Lung (tissue), 17 donors: ENCODE measurements at places on chromosomes 11 and 22.
A peak's percentile ranks its signal among the peaks of the same experiment; 100 is the strongest.

- no peaks in the 10 kb centered on the region for H3K27me3 ChIP-seq
- no peak for DNase-seq
- no peaks in the 10 kb centered on the region for H3K36me3 ChIP-seq
- H3K4me1 ChIP-seq = no peaks in the 10 kb centered on the region
- H3K27ac ChIP-seq = no peak overlapping the region
- H3K4me3 ChIP-seq = no peak overlapping the region
Measured at GRCh38 chr22:31980628-31981027, 36.3 kb downstream of the YWHAH start.

- no peak overlapping the region for H3K27ac ChIP-seq
- no peak for DNase-seq
- no peak overlapping the region for H3K4me3 ChIP-seq
Measured at GRCh38 chr11:100670140-100670539, 16.9 kb upstream of the ARHGAP42 start.

DNA sequence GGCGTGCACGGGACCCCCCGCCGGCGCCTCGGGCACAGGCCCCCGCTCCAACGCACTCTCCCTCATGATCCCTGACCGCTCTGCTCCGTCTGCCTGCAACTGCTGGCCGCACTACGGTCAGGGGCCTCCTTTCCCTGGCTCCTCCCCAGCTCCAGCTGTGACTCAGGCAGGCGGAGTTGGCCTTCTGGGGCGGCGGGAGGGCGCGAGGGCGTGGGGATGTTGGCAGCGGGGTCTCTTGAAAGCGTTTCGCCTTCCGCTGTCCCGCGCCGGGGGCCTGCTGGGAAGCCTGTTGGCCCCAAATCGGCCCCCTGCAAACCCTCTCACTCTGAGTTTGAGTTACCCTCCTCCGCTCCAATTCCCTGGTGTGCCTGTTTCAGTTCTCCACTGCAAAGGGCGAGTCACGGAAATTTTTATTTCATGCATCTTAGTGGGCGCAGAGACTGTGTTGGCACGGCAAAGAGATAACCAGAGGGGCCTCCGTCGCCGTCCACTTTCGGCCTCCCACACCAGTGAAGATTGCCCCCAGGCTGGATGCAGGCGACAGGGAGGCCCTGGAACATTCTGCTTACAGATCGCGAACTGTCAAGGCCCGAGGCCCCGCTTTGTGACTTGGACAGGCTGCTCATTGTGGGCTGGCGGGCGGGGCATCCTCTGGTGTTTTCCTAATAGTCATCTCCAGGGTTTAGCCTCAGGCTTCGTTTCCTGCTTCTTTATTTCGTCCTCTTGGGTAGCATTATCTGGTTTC, at the start of gene CAVIN3:
CAVIN3 (minus strand) TSS at position 91 of the 745 bp plus-strand sequence; CDS start at position 66, 25 bp downstream.
- H3K36me3 ChIP-seq = no peaks in the 10 kb centered on the region
- peak within 1 kb of the TSS; percentile 100 for H3K27ac ChIP-seq
- peaks cover 18% of the 10 kb centered on the region for H3K4me1 ChIP-seq
- H3K4me3 ChIP-seq = peak within 1 kb of the TSS; percentile 68

GRCh38 chr11:8066036-8066910, 14.7 kb upstream of the TUB start:
- DNase-seq = no peak
- H3K36me3 ChIP-seq = no peaks in the 10 kb centered on the region
- H3K27ac ChIP-seq = no peak overlapping the region

DNA sequence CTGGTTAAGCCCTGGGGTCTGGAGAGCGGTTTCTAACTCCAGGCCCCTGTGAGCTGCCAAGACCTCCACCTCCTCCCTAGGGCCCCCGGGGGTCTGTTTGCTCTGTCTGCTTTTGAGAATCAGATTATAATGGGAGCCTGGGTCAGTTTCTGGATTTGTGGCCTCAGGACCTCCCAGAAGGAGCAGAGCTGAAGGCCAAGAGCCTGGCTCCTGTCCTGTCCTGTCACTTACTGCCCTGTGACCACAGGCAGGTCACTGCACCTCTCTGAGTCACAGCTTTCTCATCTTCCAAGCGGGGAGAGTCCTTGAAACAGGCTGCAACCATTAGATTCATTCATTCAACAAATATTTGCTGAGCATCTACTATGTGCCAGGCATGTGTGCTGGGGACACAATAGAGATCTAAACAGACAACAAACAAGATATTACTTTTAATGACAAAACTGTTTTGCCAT, 87.3 kb upstream of the FGF3 start:
- no peak overlapping the region for H3K27ac ChIP-seq
- peaks cover 3% of the 10 kb centered on the region for H3K27me3 ChIP-seq
- H3K36me3 ChIP-seq = no peaks in the 10 kb centered on the region

DNA sequence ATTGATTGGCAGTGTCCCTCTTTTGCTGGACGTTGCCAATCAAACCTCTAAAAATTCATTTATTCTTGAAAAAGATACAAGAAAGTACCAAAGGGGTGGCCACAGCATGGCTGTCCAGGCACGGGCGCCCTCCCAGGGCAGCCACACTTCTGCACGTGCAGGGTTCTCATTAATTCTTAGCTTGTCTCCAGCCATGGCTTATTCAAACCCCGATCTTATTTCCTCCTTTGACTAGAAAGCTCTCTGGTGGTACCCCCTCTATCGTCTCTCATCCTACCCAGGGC, 123.9 kb downstream of the CTTN start:
- no peak for DNase-seq
- no peaks in the 10 kb centered on the region for H3K27me3 ChIP-seq
- no peak overlapping the region for H3K27ac ChIP-seq
- no peaks in the 10 kb centered on the region for H3K36me3 ChIP-seq

DNA sequence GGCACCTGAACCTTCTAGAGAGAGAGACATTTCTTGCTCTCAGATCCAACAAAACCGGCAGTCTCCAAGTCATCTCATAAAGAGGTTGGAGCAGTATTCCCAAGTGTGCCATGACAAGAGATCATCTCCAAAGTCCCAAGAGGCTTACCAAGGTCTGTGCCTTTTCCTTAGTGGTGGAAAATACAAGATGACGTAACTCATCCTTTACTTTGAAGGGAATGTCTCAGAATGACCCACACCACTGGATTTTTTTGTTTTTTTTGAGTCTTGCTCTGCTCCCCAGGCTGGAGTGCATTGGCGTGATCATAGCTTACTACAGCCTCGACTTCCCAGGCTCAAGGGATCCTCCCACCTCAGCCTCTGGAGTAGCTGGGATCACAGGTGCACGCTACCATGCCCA, 71.0 kb upstream of the SLC22A12 start:
- no peak for DNase-seq
- no peak overlapping the region for H3K4me3 ChIP-seq
- H3K27me3 ChIP-seq = peaks cover 6% of the 10 kb centered on the region
- H3K27ac ChIP-seq = no peak overlapping the region
- no peaks in the 10 kb centered on the region for H3K4me1 ChIP-seq
- no peaks in the 10 kb centered on the region for H3K36me3 ChIP-seq

DNA sequence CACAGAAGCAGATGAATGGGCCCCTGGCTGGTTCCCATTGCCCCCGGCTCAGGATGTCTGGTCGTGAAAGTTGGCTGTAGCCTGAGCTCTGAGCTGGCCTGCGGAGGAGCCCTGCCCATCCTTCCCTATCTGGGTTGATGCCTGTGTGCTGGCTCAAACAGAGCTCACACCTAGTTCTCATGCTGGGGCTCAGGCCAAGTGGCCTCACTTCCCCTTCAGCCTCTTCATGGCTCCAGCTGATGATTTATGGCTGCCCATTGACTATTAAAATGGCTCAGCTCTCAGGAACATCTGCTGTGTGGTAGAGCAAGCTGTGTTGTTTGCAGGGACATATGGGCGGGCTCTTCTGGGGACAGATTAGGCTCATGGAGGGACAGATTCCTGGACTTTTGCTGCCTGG, 64.7 kb downstream of the ADAMTS15 start:
- peaks cover 5% of the 10 kb centered on the region for H3K4me1 ChIP-seq
- no peak overlapping the region for H3K4me3 ChIP-seq
- peak; percentile 40 for DNase-seq
- peak overlapping the region; percentile 71 for H3K27ac ChIP-seq

DNA sequence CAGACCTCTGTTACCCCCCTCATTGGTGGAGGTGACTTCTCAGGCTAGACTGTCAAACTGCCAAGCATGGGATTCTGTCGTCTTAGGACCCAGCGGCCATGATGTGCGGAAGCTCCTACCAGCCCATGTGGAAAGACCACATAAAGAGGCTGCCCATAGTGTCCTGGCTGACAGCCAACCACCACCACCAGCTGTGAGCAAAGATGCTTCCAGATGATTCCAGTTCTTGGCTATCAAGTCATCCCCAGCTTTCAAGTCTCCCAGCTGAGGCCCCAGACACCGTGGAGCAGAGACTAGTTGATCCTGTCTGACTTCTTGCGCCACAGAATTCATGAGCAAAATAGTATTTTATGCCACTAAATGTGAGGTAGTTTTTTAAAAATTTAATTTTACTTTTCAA, 32.9 kb downstream of the SCUBE1 start:
- H3K36me3 ChIP-seq = no peaks in the 10 kb centered on the region
- H3K4me1 ChIP-seq = peaks cover 20% of the 10 kb centered on the region
- peak; percentile 57 for DNase-seq
- no peak overlapping the region for H3K27ac ChIP-seq
- no peaks in the 10 kb centered on the region for H3K27me3 ChIP-seq
- H3K4me3 ChIP-seq = no peak overlapping the region

DNA sequence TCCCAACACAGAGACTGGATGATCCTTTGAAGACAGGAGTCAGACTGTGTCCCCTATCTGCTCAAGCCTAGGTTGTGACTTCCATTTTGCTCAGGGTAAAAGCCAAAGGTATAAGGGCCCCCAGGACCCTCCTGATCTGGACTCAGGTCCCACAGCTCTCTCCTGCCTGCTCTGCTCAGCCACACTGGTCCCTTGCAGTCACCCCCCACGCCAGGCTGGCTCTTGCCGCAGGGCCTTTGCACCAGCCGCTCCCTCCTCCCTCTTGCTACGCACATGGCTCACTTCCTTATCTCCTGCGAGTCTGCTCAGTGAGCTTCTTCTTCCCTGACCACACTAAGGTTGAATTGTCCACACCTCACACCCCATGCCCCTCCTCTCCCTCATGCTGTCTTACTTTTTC, 28.4 kb upstream of the CACNG2 start:
- H3K4me1 ChIP-seq = no peaks in the 10 kb centered on the region
- no peak overlapping the region for H3K4me3 ChIP-seq
- DNase-seq = no peak
- no peak overlapping the region for H3K27ac ChIP-seq
- no peaks in the 10 kb centered on the region for H3K36me3 ChIP-seq

DNA sequence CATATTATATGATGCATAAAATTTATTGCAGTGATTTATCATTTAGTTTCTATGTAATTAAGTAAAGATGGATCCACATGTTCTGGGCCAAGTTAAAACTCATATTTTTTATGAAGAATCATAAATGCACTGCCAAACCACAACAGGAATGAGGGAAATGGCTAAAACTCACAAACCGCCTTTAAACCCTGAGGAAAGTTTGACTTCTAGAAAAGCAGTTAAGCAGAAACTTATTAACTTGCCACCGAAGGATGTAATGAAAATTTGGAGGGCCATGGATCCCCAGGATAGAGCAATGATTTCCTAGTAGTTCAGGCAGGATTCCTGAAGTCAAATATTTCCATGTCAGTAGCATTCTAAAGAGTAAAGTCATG, 218.3 kb upstream of the CTSC start:
- H3K4me1 ChIP-seq = no peaks in the 10 kb centered on the region
- no peak overlapping the region for H3K4me3 ChIP-seq
- no peaks in the 10 kb centered on the region for H3K27me3 ChIP-seq
- no peaks in the 10 kb centered on the region for H3K36me3 ChIP-seq
- DNase-seq = no peak

DNA sequence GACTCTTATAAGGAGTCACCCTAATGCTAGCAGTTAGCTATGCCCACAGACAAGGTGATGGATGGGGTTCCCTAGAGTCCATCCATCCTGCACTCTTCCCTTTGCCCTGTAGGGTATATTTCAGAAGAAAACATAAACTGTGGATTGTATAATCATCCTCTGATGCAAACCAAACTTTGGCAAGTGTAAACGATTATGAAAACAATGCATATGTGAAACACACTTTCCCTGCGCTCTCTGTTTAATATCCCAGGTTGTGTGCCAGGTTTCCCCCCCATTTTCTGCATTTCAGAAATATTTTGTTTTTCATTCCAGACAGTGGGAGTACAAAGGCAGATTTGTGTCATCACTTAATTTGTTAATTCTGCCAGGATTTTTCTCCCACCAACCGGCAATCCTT, 110.0 kb downstream of the LDLRAD3 start:
- H3K4me1 ChIP-seq = peaks cover 4% of the 10 kb centered on the region
- H3K36me3 ChIP-seq = no peaks in the 10 kb centered on the region
- H3K27ac ChIP-seq = no peak overlapping the region
- H3K27me3 ChIP-seq = no peaks in the 10 kb centered on the region

GRCh38 chr11:68775951-68776388, 24.6 kb upstream of the TESMIN start:
- H3K4me3 ChIP-seq = no peak overlapping the region
- peaks cover 7% of the 10 kb centered on the region for H3K4me1 ChIP-seq
- H3K36me3 ChIP-seq = peaks cover 32% of the 10 kb centered on the region
- DNase-seq = no peak
- H3K27ac ChIP-seq = no peak overlapping the region

GRCh38 chr22:39309881-39310714, 9.3 kb downstream of the RPL3 start:
- H3K36me3 ChIP-seq = peaks cover 37% of the 10 kb centered on the region
- no peak overlapping the region for H3K4me3 ChIP-seq
- no peak overlapping the region for H3K27ac ChIP-seq
- no peaks in the 10 kb centered on the region for H3K27me3 ChIP-seq

DNA sequence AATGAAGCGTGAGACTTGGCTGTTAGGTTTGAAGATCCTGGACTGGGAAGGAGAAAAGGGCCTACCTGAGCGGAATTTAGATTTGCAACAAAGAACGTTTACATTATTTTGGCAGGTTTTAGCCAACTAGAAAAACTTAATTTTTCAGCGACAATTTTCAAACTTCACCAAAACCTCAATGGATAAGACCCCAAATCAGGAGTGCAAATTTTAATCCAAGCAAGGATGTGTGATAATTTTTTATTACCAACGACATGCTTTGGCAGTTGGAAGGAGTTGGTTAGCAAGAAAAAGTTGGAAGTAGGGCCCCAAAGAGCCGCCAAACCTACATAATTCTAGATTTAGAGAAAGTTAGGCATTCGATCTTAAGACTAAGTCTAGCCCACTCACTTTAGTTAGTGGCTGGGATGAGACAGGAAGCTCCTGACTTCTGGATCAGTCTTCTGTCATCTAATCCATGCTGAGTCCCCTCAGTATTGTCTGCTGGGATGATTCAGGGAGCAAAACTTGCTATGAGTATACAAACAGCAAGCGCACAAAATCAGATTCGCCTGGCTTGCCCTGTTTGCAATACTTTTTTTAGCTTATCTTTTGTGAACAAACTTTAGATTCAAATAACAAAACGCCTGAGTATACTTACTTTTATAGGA, 787 bp upstream of the RDX start:
- H3K36me3 ChIP-seq = no peaks in the 10 kb centered on the region
- no peak overlapping the region for H3K4me3 ChIP-seq
- H3K4me1 ChIP-seq = peaks cover 12% of the 10 kb centered on the region
- H3K27me3 ChIP-seq = no peaks in the 10 kb centered on the region
- peak overlapping the region; percentile 99 for H3K27ac ChIP-seq

DNA sequence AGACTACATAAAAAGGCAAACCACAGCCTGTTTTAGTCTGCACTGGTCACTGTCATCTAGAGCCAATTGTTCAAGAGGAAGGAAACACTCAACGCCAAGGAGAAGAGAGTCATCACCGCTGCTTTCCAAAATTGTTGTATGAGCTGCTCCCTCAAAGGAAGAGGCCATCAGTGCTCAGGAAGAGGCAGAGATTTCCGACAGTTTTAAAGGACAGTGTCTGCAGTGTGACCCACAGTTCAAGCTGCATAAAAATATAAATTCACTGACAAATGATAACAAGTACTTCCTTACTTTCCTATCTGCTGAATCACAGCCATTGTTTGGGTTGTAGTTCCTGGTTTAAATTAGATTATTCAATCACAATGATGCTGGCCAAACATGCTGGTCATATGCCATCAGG, 16.4 kb downstream of the PRCP start:
- H3K27me3 ChIP-seq = no peaks in the 10 kb centered on the region
- H3K36me3 ChIP-seq = peaks cover 1% of the 10 kb centered on the region
- H3K4me3 ChIP-seq = no peak overlapping the region
- H3K27ac ChIP-seq = no peak overlapping the region
- H3K4me1 ChIP-seq = no peaks in the 10 kb centered on the region
